ENCODE measurements at places on chromosomes 1 and 21. TPM values are rescaled to one million over a fixed set of nuclear protein-coding genes. Genes with fewer than 3 reads are reported as not detected.

GRCh38 chr1:57270927-57271698 lies 152.7 kb downstream of the DAB1 start:
- DNase-seq, result no peak

APOBEC4 gene
- total RNA-seq, result not detected

GRCh38 chr1:248288391-248288790 lies 10.6 kb upstream of the OR2T33 start:
- no peak for DNase-seq

GRCh38 chr1:46675549-46676314 lies 4.1 kb downstream of the TEX38 start:
- DNase-seq, result no peak

DNA sequence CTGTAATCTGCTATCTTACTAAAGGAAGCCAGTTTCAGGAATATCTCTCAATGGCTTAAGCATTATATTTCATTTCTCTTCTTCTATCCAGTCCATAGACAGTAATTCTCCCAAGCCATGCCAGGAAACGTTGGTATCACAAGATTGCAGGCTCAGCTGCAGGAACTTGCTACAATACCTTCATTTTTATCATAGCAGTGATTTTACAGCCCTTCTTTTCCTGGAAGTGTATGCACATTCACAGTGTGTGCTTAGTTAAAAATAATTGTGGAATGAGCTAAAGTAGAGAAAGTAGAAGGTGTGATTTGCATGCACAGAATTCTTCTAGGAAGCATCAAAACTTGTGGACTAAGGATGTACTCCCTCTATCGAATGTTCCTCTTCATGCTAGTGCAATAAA lies 647.2 kb upstream of the PTBP2 start:
- no peak for DNase-seq

DNA sequence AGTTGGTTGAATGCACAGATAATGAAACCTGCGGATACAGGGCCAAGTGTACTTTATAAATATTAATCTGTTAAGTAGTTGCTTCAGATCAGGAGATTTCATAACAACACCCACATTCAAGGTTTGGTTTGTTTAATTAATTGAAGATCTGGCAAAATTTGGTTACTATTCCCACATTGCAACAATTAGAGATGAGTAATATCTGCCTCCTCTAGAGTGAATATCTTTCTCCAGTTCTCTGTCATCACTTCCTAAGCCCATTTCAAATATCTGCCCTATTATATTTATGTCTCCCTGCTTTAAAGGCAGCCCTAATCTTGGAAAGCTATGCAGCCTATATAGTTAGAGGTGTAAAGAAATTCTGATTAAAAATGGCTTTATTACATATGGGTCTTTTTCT lies 61.4 kb downstream of the PPP2R5A start:
- DNase-seq, result no peak

GJC2 gene
- 13.0 TPM for total RNA-seq

DNA sequence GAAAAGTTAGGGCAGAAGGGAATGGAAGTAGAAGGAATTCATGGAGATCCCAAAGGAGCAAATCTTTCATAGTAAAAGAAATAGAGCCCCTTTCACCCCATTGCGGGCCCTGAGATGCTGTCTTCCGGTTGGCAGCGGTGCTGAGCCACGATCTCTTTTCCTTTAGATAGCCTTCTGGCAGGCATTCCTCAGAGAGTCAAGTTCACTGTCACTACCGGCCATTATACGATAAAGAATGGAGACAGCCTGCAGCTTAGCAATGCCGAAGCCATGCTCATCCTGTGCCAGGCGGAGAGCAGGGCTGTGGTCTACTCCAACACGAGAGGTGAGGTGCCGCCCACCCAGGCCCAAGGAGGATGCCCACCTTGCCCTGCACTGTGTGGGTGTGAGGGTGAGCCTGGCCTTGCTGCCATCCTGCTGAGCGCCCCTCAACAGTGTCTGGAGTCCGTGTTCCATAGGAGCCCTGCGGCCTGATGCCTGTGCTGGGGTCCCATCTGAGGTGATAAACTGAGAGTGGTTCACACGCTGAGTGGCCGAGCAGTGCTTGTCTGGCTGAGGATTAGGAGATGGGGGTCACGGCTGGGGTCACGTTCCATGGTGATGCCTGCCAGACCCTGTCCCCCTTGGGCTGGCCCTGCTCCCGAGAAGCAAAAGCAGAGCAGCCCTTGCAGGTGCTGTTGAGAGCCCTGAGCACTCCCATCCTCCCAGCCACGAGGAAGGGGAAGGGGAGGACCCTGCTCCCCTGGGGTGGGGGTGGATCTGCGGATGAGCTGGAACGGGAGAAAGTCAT lies 20.4 kb upstream of the PWP2 start:
- DNase-seq, result no peak

DYNLT5 gene
- total RNA-seq, result 57.9 TPM

GRCh38 chr1:6358757-6359201 lies 34.8 kb downstream of the ACOT7 start:
- peak; percentile 42 for DNase-seq

- no peak for DNase-seq
Measured at GRCh38 chr1:204558467-204558866, 42.3 kb downstream of the MDM4 start.

- no peak for DNase-seq
Measured at GRCh38 chr21:38220270-38220737, 36.5 kb upstream of the KCNJ15 start.

DNA sequence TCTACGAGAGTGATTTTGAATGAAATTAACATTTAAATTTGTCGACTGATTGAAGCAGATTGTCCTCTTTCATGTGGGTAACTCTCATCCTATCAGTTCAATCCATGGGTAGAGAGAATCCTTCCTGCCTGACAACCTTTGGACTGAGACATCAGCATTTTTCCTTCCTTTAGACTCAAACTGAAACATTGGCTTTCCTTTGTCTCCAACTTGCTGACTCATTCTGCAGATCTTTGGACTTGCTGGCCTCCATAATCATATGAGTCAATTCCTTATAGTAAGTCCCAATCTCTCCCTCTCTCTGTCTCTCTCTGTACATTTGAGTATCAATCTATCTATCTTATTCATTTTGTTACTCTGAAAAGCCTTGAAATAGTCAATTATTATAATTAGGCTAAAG lies 416.7 kb downstream of the LRRIQ3 start:
- DNase-seq, result no peak

All from endothelial cell (in vitro differentiated cells).